ENCODE measurements at places on chromosomes 4 and X.

DNA sequence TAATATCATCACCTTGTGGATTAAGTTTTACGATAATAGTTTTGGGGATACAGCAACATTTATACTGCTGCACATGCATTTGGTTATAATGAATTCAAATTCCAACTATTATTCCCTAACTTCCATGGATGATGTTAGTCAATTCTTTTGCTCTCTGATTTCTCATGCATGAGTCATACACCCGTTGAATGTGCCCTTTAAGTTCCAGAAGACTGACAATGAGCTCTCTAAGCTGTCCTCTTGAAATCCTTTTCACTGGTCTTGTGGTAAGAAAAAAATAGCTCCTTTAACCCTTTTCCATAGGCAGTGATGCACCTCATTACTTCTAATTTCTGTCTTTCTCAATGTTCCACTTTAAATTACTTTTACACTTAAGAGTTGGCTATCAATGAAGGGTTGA is 1095.2 kb upstream of the POU3F4 start:
- no peak for DNase-seq

- DNase-seq, result no peak
Observed at GRCh38 chr4:150039274-150040127, 38.7 kb upstream of the DCLK2 start.

- DNase-seq, result no peak
Observed at GRCh38 chr4:120354381-120354780, 287.7 kb upstream of the MAD2L1 start.

GRCh38 chr4:46937493-46937892 is 28.4 kb upstream of the COX7B2 start:
- no peak for DNase-seq

DNA sequence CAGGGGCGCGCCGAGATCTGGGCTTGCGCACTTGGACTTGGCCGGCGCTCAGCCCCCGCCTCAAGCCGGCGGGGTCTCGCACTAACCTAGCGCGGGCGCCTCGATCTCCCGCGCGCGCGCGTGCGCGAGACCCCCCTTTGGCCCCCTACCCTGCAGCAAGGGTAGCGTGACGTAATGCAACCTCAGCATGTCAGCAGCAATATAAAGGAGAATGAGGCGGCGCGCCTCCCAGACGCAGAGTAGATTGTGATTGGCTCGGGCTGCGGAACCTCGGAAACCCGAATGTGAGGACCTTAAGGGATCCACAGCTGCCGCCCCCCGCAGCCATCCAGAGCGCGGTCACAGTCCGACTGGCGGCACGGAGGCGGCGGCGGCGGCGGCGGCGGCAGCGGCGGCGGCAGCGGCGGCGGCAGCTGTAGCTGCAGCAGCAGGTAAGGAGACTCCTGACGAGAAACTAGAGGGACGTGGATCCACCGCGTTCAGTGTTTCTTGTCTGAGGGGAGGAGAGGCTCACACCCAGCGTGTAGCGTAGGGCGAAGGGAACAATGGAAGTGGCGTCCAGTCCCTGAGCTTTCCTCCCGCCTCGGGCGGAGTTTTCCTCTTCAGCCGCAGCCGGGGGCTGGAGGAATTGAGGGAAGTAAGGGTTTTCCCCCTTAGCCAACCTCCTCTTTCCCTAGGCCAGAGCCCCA is at the start of the genes SATL1 and ZNF711:
TSS of gene SATL1 (minus strand) at position 19 of the 689 bp plus-strand sequence. CDS start 134,811 bp downstream, outside the sequence.
TSS of gene ZNF711 (plus strand) at position 231 of the 689 bp plus-strand sequence. CDS start 3,582 bp downstream, outside the sequence.
- peak; percentile 86 for DNase-seq
